ENCODE measurements at places on chromosomes 1 and 21.
A peak's percentile ranks its signal among the peaks of the same experiment; 100 is the strongest.

GRCh38 chr1:150976879-150977694 lies 2.5 kb upstream of the CERS2 start:
- DNase-seq: peak; percentile 21

- no peak for DNase-seq
Observed at GRCh38 chr1:91757763-91758460, 128.0 kb downstream of the TGFBR3 start.

GRCh38 chr1:204563307-204563706 lies 47.1 kb downstream of the MDM4 start:
- DNase-seq: no peak

- no peak for DNase-seq
Observed at GRCh38 chr1:12080156-12080555, 17.1 kb downstream of the TNFRSF8 start.

DNA sequence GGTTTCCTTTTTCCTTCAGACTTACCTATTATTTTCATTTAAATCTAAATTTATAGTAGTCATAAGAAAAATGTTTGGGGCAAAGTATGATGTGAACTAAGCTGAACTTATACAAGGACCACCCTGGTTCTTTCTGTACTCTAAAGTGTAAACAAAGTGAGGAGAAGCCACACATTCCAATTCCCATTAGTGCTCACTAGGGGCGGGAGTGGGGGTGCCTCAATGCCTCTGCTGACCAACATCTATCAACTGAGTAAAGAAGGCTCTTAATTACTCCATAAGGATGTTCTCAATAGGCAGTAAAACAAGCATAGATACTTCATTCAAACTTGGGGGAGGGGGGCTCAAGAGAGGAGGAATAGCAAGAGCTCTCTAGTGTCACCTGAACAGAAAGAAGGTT lies 151.7 kb downstream of the CDC42BPA start:
- no peak for DNase-seq

DNA sequence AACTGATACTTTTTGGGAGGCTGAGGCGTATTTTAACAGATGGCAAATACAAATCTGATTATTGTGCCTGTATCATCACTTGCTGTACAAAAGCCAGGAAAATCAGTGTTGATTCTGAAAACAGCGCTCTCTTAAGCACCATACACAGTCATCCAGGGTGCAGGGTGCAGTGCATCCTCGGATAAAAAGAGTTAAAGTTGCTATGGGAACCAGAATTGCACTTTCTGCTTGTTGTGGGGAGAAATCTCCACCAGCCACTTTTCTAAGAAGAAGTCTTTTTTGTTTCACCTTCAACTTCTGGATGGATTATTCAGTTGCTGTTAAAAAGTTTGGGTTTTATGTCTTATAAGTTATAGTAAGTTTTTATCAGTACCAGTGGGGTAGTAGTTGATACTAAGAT lies 3.8 kb downstream of the LAMC1 start:
- DNase-seq: no peak

DNA sequence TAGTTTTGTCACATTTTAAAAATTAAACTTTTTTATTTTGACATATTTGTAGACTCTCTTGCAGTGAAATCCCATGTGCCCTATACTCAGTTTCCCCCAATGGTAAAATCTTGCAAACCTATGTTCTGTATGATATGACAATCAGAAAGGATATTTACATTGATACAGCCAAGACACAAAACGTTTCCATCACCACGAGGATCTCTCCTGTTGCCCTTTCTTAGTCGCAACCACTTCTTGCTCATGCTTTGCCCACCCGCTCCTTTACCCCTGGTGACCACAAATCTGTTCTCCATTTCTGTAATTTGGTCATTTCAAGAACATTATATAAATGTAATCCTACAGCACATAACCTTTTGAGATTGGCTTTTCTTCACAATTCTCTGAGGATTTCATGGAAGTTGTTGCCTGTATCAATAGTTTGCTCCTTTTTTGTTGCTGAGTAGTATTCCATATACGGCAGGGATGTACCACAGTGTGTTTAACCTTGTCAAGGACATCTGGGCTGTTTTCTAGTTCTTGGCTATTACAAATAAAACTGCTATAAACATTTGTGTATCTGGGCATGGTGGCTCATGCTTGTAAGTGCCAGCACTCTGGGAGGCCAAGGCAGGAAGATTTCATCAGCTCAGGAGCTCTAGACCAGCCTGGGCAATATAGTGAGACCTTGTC lies 14.0 kb upstream of the BATF3 start:
- DNase-seq: no peak

DNA sequence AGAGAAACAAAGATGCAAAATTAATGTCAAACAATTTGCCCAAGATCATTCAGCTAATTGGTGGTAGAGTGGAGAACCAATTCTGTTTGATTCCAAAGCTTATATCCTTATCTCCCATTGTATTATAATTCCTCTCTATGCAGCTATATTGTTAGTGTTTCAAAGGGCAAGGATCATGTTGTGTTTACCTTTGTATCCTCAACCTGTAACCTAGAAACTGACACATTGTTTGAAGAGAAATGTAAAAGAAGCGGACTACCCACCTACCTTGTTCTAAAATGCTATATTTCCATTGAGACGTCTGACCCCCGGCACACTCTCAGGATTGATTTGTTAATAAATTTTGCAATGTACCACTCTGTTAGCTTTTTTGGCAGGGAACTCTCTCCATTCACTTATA lies 9.3 kb downstream of the RAVER2 start:
- no peak for DNase-seq

DNA sequence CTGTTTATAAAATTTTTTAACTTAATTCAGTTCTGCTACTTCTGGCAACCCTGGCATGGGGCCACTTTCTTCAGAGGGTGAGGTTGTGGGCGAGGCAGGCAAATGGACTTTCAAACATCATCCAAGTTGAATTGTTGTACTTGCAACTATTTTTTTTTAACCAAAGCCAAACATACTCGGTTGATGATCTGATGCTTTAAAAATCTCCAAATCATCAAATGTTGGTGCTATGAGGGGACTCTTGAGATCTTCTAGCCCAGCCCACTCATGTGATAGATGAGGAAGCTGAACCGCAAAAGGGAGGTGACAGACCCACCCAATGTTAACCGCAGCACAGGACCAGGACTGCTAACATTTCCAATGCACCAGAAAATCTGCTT lies 6.7 kb downstream of the SLC1A7 start:
- no peak for DNase-seq

Data from eye (tissue), 1 donor.